Vagina (tissue), 2 donors: ENCODE measurements at places on chromosomes 1 and 21. TPM values are rescaled to one million over a fixed set of nuclear protein-coding genes. Genes with fewer than 3 reads are reported as not detected.

DNA sequence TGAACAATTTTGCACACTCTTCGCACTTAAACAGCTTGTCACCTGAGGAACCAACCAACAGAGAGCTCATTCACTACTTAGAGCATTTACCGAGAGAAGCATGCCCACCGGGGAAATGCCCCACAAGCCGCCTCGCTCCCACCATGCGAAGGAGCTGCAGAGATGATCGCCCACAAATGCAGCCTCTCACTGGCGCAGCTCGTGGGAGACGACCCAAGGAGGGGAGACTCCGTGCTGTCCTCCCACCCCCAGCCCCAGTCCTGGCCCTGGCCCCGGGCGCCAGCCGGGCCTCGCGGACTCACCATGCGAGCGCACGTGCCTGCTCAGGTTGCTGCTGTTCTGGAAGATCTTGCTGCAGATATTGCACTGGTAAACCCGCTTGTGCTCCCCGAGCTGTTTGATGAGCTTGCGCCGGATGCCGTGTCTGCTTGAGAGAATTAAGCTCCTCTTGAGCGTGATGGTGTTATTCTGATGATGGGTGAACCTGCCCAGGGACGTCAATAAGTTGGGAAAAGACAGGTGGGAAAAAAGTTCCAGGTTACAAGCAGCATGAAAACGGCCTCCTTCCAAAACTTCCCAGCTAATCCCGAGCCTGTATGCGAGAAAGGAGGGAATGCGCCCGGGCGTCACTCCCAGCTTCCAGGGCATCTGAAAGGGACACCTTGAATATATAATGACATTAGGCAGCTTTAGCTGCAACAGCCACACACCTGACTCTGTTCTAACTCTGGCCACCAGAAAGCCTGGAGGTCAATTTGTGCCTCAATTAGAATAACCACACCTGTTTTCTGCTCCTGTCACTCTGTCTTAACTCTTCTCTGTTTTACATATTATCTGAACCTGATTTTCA is 42.8 kb downstream of the PRDM15 start:
- no peaks in the 10 kb centered on the region for H3K4me1 ChIP-seq
- H3K36me3 ChIP-seq, result peaks cover 10% of the 10 kb centered on the region
- no peaks in the 10 kb centered on the region for H3K27me3 ChIP-seq
- H3K27ac ChIP-seq, result no peak overlapping the region
- no peak overlapping the region for H3K4me3 ChIP-seq

DNA sequence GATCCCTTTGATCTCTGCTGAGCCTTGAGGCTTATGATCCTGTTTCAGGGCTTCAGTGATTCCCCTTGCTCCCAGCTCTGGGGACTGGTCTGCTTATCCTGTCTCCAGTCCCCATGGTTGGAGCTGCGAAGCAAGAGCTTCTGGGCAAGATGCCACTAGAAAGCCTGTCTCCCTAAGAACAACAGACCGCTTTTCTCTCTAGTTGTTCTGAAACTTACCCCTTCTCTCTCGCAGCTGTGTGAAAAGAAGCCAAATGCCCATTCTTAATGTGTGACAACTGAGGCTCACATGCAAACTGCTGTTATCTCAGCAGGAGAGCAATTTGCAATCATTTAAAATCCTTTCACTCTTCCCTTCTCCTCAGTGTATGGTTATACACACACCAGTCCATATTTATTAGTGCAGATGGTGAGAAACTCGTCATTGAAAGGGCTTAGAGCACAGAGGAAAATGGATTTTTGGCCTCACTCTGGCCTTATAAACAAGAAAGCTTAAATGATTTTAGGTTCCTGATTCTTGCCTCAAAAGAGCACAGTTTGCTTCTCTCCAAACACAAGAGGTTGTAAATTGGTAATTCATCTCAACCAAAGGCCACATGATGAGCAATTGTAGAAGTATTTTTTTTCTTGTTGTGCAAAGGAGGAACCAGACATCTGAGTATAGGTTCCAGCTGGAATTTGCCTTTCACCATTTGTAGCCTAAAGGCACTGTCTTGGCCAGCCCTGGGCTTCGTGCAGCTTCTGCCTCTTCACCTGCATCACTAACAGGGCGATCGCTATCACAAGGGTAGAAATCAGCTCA is 179.2 kb upstream of the LMO4 start:
- H3K27me3 ChIP-seq, result no peaks in the 10 kb centered on the region
- DNase-seq, result no peak
- no peaks in the 10 kb centered on the region for H3K36me3 ChIP-seq
- peaks cover 33% of the 10 kb centered on the region for H3K4me1 ChIP-seq

Gene ESRRG
- 0.98 TPM for total RNA-seq

DNA sequence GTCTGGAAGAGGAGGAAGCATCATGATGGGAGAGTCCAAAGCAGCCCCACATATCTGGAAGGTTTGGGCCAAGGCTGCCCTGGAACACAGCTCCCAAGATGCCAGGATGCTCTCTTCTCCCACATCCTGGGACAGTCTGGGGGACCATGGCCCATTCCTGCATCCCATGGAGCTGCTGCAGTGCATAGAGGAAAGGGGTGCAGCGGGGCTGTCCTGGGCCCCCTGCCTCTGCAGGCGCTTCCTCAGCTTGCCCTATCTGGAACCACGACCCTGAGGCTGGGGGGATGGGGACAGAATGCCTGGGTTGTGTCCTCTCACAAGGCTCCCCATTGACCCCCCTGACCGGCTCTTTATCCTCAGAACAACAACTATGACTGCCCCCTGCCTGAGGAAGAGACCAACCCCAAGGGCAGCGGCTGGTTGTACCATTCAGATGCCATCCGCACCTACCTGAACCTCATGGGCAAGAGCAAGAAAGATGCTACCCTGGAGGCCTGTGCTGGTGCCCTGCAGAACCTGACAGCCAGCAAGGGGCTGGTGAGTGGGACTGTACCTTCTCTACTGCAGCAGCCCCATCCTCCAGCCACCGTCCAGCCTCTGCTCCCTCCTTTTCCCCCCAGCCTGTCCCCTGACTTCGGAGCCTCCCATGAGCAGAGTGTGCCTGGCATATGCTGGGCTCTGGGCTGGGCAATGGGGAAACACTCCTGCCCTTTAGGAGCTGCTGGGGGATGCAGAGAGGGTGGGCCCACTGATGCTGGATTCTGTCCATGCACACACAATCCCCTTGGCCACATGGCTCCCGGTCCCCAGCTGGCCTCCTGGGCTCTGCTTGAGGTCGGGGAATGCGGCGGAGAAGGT is 39.6 kb downstream of the PKP1 start:
- no peaks in the 10 kb centered on the region for H3K27me3 ChIP-seq
- no peaks in the 10 kb centered on the region for H3K4me1 ChIP-seq
- H3K36me3 ChIP-seq, result peaks cover 27% of the 10 kb centered on the region
- no peak overlapping the region for H3K4me3 ChIP-seq
- no peak for DNase-seq

GRCh38 chr21:31425138-31425537 is 81.1 kb upstream of the TIAM1 start:
- no peak for DNase-seq
- no peaks in the 10 kb centered on the region for H3K4me1 ChIP-seq

GRCh38 chr1:113849072-113849471 is 22.4 kb downstream of the PTPN22 start:
- peaks cover 4% of the 10 kb centered on the region for H3K4me1 ChIP-seq
- no peak for DNase-seq
- no peaks in the 10 kb centered on the region for H3K36me3 ChIP-seq
- H3K27me3 ChIP-seq, result no peaks in the 10 kb centered on the region
- no peak overlapping the region for H3K4me3 ChIP-seq

DNA sequence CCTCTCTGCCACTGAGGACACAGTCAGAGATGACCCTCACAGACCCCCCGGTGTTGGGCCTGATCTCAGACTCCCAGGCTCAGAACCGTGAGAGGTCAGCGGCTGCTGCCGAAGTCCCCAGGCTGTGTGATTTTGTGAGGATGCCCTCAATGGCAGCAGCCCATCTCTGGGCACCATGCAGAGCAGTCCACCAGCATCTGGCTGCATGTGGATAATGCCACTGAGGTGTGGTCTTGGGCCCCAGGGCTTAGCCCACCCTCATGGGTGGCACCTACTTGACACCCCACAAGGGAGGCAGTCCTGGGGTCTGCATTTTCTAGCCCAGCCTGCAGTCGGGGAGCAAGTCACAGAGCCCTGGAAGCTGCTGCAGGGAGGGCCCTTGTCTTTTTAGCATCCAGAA is 5.5 kb upstream of the ACTRT2 start:
- H3K27ac ChIP-seq, result no peak overlapping the region
- no peaks in the 10 kb centered on the region for H3K36me3 ChIP-seq
- no peak for DNase-seq
- H3K4me1 ChIP-seq, result no peaks in the 10 kb centered on the region
- no peak overlapping the region for H3K4me3 ChIP-seq

Gene AK4
- 22.1 TPM for total RNA-seq

- no peaks in the 10 kb centered on the region for H3K36me3 ChIP-seq
- DNase-seq, result no peak
- H3K27ac ChIP-seq, result no peak overlapping the region
Measured at GRCh38 chr1:201885531-201886075, 3.1 kb upstream of the SHISA4 start.

Gene EFNA3
- 22.3 TPM for total RNA-seq

GRCh38 chr1:177571485-177572076 is 398.3 kb downstream of the SEC16B start:
- no peak overlapping the region for H3K4me3 ChIP-seq
- no peaks in the 10 kb centered on the region for H3K27me3 ChIP-seq
- no peak for DNase-seq
- no peaks in the 10 kb centered on the region for H3K36me3 ChIP-seq
- no peak overlapping the region for H3K27ac ChIP-seq
- peaks cover 6% of the 10 kb centered on the region for H3K4me1 ChIP-seq
